ENCODE measurements at places on chromosomes 7 and 10.

DNA sequence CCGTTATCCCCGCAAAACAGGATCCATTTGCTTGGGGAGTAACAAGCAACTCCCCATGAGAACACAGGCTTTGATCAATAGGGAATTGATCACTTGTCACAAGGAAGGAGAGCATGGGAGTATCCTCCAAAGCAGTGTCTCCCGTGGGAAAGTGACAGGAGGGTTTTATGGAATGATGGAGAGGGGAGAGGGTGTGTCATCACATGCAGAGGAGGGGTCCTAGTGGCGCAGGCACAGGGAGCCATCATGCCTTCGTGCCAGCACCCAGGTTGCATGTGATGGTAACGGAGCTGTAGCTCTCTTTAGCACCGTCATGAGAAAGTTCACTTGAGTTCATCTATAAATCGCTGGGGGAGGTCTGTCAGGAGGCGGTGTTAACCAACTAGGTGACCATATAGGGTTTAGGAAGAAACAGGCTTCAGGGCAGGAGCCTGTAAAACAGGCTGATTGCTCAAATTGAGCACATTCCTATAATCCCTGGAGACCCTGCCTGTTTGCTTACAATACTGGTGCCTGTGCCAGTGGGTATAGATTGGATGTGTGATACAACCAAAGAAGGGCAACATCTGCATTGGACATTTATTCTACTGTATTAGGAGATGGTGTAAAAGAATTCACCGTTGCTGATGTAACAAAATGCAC, 428.5 kb downstream of the GALNT17 start:
- no peak for DNase-seq

DNA sequence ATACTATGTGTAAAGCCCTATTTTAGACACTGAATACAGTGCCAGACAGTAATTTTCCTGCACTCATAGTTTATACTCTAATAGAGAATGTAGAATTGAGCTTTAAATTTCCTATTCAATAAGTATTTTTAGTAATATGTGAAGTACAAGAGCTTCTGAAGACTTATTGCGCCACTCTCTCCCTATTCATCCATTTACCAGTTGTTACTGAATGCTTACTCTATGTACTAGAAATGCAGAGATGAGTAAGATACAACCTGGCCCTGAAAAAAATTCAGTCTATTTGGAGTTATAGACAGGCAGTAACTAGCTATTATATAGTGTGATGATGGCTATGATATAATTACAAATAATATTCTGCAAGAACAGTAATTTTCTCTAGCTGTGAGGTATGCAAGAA, 98.8 kb downstream of the ADK start:
- no peak for DNase-seq

GRCh38 chr7:27235387-27236311, 7.0 kb upstream of the EVX1 start:
- no peak for DNase-seq

- no peak for DNase-seq
These were observed 17.1 kb downstream of the STK32C start for GRCh38 chr10:132290631-132291030.

DNA sequence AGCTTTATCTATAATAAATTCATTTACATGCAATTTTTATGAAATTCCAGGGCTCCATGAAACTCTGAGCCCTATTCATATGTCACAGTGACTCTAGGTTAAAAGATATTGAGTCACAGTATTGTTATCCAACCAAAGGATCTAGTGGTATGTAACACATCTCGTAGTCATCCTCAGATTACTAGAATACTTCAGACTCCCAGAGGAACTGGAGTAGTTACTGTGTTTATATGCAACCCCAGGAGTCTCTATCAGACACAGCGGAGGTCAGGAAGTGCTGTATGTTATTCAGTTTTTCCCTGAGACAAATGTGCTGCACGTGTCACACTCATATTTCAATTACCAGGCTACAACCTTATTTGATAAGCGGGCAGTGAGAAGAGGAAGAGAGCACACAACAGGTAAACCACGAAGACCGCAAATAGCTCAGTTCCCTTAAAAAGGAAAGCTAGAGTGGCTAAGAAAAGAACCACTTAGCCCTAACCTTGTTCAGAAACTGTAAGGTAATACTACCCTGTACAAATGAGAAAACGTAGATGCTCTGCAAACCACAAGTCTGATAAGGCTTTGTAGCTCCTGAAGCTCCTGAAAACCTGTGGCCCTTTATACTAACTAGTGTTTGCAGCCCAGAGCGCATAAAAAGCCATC, 114.0 kb upstream of the CNTNAP2 start:
- no peak for DNase-seq

DNA sequence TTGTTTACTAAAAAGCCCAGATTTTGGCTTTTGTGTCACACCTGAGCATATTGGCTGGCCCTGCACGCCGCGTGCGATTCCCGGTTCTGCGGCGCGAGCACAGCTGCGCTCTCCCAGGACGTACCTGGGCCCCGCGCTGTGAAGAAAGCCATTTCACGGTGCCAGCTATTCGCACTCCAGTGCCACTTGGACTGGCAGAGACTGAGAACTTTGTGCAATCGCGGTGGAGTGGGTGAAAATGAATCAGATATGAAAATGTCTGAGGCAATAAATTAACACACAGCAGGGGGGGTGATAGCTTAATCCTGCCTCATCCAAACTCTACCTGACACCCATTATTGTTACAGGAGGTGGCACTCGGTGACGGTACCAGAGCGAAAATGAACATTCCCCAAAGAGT, 330.1 kb upstream of the MGMT start:
- DNase-seq: no peak

GRCh38 chr10:111556666-111557065, 479.8 kb downstream of the ADRA2A start:
- no peak for DNase-seq

DNA sequence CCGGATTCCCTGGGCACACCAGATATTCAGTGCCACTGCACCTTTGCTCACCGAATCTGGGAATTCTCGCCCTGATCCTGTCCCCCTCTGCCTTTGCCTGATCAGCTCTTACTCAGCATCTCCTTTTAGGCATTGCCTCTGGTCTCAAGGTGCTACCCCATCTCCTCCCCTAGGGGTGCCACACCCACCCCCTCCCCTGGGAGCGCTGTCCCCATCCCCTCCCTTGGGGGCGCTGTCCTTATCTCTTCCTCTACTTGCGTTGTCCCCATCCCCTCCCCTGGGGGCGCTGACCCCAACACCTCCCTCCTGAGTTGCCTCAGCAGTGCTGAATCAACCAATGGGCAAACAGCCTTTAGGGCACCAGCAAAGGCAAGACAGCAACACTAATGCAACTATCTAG, 686.9 kb upstream of the FOXK1 start:
- no peak for DNase-seq

DNA sequence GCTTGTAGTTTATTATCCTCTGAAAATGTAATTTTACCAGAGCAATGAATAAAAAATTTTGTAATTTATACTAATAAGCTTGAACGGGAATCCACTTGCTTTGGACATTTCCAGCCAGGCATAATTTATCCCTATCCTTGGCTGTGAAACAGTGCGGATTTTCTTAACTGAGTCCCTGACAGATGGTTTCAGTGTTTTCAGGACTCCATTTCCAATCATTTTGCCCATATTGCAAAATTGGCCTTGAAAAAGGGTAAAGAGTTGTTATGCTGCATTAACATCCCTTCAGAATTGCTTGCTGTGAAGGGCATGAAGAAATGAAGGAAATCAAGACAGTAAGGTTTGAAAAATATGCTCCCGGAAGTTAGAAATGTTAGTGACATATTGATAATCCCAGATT, 57.7 kb downstream of the NXPH1 start:
- DNase-seq: no peak

- no peak for DNase-seq
These were observed 118.3 kb downstream of the POU6F2 start for GRCh38 chr7:39095875-39096619.

- DNase-seq: no peak
These were observed 53.9 kb downstream of the SYPL1 start for GRCh38 chr7:106057962-106058927.

- DNase-seq: no peak
These were observed 204.1 kb downstream of the PHF14 start for GRCh38 chr7:11177793-11178192.

DNA sequence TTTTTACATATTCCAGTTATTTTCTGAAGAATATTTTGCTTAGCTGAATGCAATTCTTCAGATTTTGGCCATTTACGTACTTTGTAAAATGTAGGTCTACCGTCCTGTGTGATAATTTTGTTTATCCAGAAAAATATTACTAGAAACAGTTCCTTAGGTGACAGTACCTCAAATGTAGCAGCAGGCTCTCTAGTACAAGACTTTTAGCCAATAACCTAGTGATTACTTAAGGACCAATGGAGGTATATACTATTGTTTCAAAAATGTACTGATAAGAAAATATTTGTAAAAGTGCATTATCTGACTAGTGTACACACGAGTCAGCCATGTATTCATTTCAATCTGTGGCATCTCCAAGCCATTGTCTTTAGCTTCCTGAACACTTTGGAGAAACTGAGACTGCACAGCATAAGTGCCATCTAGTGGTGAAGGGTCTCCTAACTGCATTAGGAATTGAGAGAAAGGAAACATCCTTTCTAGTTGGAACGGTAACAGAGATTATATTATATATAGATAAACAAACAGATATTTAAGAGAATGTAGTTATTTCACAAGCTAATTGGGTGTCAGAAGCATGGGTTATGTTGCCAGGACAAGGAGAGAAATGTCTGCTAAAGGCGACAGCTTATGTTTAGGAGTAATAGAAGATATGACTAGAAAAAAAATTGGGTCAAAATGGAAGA, 23.7 kb downstream of the RTKN2 start:
- peak; percentile 30 for DNase-seq

DNA sequence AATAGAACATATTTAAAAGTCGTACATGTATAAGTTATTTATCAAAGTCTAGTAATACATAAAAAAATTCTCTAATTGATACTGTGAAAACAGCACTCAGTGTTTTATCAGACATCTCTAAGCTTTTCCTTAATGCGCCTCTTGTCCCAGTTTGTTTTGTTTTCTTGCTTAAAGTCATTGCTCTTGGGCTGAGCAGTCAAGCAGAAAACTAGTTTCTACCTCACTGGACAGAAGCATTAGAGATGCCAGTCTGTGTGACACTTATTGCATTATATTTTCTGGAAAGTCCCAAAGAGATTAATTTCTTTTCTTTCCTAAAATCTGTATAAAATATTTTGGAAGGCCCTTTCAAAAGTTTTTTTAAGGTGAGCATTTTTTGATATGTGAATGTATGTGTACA, 236.2 kb downstream of the PCLO start:
- no peak for DNase-seq

DNA sequence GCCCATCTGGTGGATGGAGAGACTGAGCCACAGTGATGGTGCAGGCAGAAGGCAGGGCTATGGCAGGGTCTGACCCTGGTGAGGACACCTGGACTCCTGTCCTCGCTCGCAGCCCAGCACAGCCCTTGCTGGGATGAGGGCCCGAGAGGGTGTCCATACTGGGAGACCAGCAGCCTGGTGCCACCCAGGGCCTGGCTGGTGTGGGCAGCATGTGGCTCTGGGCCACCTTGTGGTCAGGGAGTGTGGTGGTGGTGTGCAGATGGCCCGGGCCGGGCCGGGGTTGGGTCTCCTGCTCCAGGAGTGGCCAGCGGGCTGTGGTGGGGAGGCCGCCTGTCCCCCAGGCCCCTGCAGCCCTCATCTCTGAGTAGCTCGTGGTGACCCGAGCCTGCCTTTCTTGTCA, 14.9 kb downstream of the ADCY1 start:
- no peak for DNase-seq

DNA sequence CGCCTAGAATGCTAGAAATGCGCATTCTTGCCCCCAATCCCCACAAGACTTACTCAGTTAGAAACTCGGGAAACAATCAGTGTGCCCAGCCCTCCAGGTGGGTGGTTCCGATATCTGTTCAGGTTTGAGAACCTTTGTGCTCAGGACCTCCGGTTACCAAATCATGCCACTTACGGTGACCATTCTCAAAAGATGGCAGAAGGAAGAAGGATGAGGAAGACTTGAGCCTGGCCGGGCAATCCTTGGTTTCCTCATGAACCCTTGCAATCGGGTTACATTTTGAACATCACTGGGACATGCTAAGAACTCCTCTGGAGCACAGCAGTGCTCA, 52.1 kb downstream of the RBM17 start:
- DNase-seq: no peak

DNA sequence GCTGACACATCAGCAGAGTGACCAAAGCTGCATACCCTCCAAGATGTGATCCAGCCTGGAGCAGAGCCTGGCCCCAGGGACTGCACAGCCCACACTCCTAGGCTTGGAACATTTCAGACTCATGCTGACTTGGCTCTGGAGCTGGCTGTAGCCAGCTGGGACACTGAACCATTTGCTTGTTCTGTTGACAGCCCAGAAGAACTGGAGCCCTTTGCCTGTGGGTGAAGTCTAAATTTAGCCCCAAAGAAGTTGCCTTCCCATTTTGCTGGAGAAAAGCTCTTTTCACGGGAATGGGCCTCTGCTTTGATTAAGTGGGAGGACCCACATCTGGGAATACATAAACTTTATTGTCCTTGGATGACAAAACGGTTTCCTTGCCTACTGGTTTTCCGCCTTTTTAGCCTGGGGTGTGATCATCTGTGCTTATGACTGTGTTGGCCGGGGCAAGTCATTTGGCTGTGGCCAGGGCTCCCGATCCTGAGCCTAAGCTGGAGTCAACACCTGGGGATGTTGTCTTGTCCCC, 186.2 kb upstream of the BMPER start:
- DNase-seq: no peak

GRCh38 chr10:42951486-42952251, 125.2 kb upstream of the RET start:
- no peak for DNase-seq

GRCh38 chr10:132783165-132783939, 2.6 kb downstream of the NKX6-2 start:
- no peak for DNase-seq

DNA sequence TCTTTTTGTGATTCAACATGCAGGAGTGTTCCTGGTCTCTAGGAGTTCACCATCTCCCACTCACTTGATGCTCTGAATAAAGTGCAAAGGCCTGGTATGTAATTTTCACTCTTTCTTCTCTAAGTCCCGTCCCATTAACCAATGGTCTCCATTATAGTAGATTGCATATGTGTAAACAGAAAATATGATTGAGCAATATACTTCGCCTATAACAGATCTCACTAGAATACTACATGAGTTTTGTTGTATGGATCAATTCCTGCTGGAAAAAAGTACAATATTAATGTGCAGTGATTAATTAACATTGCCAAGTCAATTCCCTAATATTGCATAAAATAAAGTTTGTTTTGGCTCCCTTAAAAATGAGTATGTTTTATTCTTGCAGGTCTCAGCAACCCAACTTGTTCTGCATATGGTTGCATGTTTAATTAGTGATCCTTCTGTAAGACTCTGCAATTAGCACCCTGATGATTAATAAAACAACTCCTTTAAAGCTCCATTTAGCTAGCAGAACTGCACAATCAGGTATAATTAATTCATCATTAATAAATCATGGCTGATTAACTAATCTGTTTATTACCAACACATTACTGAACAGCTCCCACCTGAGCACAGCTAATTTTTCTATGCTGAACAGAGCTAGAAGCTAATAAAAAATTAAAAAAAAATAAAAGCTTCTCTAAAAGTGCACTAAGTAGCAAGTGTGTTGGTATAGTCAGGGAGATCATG, 37.8 kb upstream of the ATOH7 start:
- no peak for DNase-seq
